ENCODE measurements at places on chromosomes 5 and 9.
A peak's percentile ranks its signal among the peaks of the same experiment; 100 is the strongest.

DNA sequence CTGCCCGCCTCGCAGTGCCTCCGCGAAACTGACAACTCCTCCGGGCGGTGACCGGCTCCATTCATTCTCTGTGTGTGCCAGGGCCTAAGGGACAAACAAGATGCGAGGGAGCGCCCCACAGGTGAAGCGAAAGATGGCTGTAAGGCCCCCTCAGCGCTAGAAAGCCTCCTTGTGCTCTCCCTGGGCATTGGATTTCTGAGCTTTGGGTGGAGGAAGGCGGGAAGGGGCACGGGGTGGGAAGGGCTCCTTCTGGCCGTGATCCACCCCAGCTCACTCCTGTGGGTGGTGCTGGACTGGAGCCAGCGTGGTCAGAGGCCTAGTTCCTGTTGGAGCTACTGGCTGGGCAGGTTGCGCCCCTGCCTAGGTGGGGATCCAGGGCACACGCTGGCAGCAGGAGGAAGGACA is 943 bp downstream of the GALNT12 start:
- DNase-seq, result no peak

DNA sequence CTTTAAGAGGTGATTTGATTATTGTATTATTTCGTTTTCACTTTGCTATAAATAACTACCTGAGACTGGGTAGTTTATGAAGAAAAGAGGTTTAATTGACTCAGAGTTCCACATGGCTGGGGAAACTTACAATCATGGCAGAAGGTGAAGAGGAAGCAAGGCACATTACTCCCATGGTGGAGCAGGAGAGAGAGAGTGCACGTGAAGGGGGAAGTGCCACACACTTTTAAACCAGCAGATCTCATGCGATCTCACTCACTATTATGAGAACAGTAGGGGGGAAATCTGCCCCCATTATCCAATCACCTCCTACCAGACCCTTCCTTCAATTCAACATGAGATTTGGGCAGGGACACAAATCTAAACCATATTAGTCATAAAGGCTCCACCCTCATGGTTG is 36.1 kb upstream of the NDFIP1 start:
- no peak for DNase-seq

DNA sequence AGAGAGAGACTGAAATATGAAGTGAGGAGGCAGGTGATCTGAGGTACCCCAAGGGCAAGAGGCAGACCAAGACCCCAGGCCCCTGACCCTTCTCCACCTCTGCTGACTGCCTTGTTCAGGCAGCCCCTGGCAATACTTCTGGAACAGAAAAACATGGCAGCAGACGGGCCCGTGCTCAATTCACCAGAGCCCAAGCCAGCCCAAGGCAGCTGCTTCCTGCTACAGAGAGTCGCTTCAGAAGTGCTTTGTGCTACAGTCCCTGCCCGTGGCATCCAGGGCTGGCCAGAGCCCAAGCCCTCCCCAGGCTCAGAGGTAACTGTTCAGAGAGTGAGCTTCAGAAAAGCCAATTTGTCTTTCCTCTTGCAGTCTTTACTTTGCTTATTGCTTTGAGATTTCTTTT is 151.4 kb upstream of the FSTL4 start:
- DNase-seq, result no peak

GRCh38 chr9:138116521-138116920 is 238.9 kb downstream of the CACNA1B start:
- DNase-seq, result no peak

- DNase-seq, result peak; percentile 53
These were observed 849.6 kb upstream of the DMAC1 start for GRCh38 chr9:8649160-8649559.

- no peak for DNase-seq
These were observed 157.7 kb upstream of the NR3C1 start for GRCh38 chr5:143561219-143561618.

DNA sequence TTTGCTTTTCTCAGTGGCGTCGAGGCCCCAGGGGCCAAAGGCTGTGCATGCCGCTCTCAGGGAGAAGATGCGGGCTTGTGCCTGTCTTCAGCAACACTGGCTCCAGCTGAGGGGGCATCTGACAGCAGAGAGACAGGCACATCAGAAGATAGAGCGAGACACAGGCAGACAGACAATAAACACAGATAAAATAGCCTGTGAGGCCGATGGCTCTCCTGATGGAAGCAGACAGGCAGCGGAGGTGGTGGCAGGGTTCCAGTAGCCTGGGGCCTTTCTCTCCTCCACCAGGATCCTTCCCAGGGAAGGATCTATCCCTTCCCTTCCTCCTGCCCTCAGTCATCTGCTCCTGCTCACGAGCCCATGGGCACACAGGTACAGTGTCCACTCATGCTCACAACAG is 16.6 kb upstream of the UNC5A start:
- DNase-seq, result no peak

GRCh38 chr5:107781451-107781850 is 110.7 kb upstream of the EFNA5 start:
- no peak for DNase-seq

DNA sequence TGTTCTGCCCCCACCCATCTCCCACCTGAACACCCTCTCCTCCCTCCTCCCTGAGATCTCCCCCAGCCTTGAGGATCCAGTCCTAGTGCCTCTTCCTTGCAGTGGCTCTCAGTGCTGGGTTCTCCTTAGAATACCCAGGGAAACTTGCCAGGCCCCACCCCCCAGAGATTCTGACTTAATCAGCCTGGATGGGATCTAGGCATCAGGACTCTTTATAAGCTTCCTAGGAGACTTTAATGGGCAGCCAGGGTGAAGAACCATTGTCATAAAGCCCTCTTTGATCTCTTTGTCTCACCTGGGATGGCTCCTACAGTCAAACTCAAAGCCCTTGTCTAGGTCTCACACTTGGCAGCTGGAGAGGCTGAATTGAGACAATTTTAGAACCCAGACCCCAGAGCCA is 8.6 kb upstream of the GLIS3 start:
- DNase-seq, result no peak

GRCh38 chr9:7216004-7216841 is 458.4 kb downstream of the KDM4C start:
- DNase-seq, result peak; percentile 70

GRCh38 chr5:95927927-95928723 is 33.5 kb downstream of the ELL2 start:
- peak; percentile 83 for DNase-seq

DNA sequence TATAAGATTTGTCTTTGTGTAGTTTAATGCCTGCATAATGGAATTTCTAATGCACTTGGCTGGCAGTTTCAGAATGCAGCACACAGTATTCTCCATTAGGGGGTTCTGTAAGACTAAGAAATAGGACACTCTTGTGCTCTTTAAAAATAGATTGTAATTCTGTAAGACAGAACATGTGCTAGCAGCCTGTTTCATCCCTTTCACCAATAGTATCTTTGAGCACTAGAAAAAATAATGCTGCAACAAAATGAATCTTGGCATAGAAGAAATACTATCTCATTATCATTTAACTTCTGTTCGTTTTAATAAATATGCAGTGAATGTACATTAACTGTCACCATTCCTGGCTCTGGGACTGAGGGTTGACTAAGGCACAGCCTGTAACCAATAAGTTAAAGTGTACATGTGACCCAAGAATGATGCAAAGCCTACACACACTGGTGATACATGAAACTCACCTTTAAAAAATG is 23.8 kb upstream of the ZNF622 start:
- peak; percentile 20 for DNase-seq

DNA sequence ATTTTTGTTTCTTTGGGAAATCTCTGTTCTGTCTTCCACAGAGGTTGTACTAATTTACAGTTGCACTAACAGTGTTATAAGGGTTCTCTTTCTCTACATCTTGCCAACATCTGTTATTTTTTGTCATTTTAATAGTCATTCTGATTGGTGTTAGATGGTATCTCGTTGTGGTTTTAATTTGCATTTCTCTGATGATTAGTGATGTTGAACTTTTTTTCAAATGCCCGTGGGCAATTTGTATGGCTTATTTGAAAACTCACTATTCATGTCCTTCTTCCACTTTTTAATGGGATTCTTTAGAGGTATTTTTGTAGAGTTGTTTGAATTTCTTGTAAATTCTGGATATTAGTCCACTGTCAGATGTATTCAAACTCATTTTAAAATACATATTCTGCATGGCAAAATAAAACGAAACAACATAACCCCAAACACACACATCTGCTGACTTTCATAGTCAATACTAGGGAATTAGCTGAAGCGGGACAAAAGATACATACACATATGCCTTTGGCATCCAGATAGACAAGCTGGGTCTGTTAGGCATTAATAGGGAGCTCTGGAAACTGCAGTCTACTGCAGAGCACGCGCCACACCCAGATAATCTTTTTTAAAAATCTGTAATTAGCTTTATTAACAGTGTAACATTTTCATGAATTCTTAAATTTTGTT is 5.8 kb upstream of the SPATA31C2 start:
- no peak for DNase-seq

- peak; percentile 1 for DNase-seq
These were observed 8.9 kb upstream of the BNC2 start for GRCh38 chr9:16879416-16879815.

DNA sequence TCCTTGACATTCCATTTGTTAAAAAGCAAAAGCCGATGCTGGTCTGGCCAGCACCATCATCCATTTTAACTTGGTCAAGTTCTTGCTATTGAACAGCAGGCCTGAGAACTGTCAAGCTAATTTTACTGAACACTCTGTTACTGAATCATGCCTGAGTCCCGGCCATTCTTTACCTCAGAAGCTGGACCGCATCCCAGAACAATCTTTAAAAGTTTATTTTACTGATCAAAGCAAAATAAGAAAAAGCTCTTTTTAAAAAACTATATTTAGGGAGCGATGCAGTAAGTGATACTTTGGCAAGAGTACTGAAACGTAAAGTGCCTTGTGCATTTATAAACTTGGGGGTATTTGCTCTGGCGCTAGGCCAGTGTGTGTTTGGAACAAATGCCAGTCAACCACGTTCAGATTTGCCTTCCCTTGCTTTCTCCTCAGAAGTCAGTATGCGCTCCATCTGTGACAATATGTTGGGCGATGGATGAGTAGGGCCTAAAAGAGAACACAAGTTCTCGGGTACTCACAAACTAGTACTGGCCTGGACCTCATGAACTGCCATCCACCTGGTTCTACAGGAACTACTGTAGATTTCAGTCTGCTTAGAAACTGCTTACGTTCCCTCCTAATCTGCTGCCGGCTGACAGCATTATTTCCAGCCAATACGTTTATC is 161.9 kb downstream of the MAPKAP1 start:
- DNase-seq, result no peak

DNA sequence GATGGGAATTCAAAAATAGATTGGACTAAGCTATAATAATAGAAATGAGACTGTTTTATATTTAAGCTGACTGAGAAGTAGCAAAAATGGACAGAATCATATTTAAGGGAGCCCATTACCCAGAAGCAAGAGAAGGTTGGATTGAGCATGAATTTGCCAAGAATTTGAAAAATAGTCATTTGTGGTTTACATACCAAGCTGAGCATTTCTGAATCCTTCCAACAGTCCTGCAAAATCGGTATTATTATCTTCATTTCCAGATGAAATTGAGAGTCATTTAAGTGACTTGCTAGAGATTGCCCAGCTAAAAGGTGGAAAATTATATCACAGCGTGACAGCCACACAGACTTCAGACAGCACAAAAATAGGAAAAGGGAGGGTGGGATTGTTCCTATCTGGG is 48.4 kb downstream of the TNFSF15 start:
- no peak for DNase-seq

DNA sequence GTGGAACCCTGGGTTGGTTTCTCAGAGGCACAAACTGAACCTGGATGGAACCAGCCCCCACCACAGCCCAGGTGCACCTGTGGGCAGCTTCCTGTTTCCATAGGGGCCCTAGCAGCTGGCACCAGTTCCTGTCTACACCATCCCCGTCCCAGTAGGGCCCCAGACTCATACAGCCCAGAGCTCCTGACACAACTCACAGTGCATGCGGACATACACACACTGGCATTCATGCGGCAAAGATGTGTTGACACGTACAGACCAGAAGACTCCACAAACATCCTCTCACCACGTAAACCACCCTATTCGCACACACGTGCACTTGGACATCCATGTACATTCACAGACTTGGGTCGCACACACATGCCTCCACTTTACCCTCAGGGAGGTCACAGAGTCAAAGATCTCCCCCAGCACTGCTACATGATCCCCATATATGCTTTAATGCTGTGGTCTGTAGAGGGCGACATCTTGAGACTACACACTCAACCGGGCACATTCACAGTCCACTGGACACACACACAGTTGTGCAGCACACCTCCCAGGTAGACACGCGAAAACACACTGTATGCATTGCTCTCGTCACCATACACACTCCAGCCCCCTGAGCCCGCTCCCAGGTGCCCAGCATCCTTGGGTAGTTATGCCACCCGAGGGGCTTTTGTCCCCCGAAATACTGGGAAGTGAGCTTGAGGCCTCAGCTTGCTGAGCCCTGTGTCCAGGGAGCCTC is 22.4 kb downstream of the CXXC5 start:
- peak; percentile 26 for DNase-seq

GRCh38 chr9:111001526-111001925 is 36.7 kb downstream of the LPAR1 start:
- DNase-seq, result no peak

DNA sequence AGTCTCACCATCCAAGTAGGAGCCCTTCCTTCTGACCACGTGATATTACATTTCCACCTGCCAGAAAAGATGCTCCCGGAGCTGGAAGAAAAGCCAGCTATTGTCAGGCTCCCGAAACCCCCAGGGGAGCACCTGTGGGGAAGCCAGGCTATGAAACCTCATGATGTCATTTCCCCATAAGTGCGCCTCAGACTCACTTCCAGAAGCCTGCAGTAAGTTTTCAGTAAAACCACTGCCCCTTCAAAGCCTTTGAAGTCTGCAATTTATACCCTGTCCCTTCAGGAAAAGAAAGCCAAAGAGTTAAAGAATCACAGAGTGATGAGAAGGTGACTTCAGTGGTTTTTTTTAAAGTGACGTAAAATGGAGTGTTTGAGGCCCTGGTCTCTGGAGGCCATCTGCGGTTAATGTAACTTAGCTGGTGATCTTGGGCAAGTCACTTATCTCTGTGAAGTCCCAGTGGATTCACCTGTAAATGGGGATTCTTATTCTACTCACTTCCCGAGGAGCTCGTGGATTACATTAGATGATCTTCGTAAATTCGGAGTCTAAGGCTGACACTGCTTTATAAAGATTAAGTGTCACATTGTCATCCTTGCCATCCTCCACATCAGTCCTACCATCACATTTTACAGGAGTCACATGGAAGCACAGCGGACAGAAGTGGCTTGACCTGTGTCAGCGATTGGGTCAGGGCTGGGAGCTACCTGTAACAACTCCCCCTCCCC is 2.6 kb upstream of the SEMA6A start:
- peak; percentile 43 for DNase-seq

- no peak for DNase-seq
These were observed 1.9 kb downstream of the OCLN start for GRCh38 chr5:69494452-69494851.
